ENCODE measurements at places on chromosomes 2 and 18.
A peak's percentile ranks its signal among the peaks of the same experiment; 100 is the strongest.

- DNase-seq = no peak
Measured at GRCh38 chr2:162118166-162119031, 33.6 kb downstream of the GCG start.

DNA sequence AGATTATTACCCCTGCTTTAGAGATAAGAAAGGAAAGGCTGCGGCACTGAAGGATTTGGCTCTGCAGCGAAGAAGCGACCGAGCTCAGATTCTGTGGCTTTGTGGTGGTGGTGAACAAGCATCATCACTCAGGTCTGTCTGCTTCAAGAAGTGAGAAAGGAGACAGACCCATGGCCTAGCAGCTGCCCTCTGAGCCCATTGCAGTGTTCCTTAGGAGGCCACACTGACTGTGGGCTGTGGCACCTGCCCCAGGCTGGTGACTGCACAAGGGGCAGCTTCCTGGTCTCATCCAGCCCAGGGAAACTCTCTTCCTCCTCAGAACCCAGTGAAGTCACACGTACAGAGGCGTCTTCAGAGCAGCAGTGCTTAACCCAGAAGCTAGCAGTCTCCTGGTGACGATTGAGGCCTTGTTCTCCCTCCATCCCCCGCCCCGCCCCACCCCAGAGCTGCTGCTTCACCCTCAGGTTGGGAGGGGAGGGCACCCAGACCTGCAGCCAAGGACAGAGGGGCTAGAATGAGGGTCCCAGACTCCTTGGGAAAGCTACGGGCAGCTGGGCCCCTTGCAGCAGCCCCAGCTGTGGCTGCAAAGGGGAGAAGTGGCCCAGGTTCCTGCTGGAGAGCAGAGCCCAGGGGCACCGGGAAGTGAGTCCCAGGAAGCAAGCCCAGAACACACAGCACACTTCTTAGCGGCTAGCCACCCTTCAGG, 22.2 kb downstream of the BIN1 start:
- peak; percentile 41 for DNase-seq

GRCh38 chr2:32863326-32863725, 83.4 kb upstream of the LTBP1 start:
- DNase-seq = no peak

- DNase-seq = no peak
Measured at GRCh38 chr2:238789317-238789806, 58.5 kb upstream of the TWIST2 start.

DNA sequence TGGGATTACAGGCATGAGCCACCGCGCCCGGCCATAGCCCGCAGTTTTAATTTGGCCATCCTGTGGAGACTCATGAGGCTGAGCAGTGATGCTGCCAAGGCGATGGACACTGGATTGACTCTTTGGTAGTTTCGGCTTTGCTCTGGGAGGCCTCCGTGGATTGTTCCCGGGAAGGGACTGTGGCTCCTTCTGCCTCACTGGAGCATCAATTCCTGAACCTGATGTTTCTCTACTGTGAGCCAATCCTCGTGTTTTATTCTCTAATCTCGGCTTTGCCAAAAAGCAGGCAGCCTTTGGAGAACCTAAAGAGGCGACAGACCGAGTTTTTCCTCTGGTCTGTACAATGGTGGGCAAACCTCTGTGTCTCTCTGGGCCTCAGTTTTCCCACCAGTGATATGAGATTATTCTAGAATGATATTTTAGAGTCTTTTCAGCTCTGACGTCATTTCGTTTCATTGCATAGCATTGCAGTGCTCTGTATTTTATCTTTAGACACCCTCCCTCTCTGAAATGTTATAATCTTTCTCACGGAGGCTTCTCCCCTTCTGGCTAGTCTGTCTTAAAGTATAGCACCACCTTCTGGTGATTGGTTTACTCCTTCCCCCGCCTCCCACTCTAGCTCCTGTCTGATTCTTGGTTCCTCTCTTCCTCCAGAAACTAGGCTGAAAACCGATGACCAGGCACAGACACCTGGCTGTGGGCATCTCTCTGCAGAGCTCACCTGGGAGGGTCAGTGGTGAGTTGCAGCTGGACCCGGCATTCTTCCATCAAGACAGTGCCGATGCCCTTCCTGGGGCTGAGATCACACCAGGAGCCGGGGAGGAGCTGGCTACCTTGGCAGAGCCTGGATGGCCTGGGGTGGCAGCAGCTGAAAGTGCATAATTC, 341.3 kb downstream of the MYCN start:
- peak; percentile 2 for DNase-seq

- no peak for DNase-seq
Measured at GRCh38 chr2:118878531-118879149, 31.2 kb upstream of the EN1 start.

GRCh38 chr18:11020161-11020853, 129.1 kb downstream of the PIEZO2 start:
- no peak for DNase-seq

GRCh38 chr2:126838716-126838985, 60.0 kb upstream of the TEX51 start:
- no peak for DNase-seq

- no peak for DNase-seq
Measured at GRCh38 chr18:70920840-70921374, 632.1 kb downstream of the SOCS6 start.

DNA sequence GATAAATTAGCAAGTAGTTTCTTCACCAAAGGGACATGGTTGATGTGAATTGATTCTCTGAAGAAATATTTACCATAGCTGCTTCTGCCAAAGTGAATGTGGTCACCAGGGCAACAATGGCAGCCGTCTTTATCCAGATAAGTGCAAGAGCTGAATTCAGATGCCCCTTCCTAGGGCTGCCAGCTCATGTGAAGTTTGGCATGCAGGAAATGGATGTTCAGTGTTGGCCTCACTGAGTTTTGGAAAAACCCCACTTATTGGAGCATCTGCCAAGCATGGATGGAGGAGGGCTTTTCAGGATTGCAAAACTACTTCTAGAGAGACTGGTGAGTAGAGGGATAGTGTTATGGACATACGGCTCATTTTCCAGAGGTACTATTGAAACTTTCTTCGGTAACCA, 80.8 kb downstream of the FMNL2 start:
- no peak for DNase-seq

DNA sequence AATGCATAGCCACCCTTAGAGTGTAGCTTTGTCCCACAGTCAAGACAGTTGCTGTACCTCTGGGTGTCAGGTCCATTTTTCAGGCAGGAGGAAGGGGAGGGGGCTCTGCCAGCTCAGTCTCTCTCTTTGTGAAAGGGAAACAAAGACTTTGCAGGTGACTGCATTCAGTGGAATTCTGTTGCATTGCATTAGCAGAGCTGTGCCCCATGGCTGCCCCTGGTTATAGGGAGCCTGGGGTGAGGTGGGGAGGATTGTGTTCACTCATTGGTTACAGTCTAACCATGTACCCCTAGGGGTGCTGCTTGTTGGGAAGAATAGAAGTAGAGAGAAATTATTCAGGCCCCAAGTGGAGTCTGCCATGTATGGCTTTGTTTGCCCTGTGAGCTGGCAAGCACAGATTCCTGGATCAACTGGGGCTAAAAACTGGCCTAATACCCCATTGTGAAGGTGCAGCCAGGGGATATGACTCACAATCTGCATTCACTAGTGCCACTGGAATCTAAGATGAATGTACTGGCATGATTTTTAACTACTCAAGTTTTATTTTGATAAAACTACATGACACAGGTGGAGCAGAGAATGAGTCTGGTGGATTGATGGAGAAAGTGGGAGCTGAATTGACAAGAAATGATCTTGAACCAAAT, 118.4 kb downstream of the SH3BP4 start:
- DNase-seq = no peak

GRCh38 chr2:238239543-238239862, 335 bp downstream of the HES6 start:
- DNase-seq = peak; percentile 54

GRCh38 chr2:191675807-191676721, 1.9 kb upstream of the NABP1 start:
- peak; percentile 69 for DNase-seq

- DNase-seq = peak; percentile 66
Measured at GRCh38 chr18:3060667-3061580, 48.0 kb upstream of the LPIN2 start.

GRCh38 chr2:147610496-147611040, 234.3 kb upstream of the ACVR2A start:
- no peak for DNase-seq

DNA sequence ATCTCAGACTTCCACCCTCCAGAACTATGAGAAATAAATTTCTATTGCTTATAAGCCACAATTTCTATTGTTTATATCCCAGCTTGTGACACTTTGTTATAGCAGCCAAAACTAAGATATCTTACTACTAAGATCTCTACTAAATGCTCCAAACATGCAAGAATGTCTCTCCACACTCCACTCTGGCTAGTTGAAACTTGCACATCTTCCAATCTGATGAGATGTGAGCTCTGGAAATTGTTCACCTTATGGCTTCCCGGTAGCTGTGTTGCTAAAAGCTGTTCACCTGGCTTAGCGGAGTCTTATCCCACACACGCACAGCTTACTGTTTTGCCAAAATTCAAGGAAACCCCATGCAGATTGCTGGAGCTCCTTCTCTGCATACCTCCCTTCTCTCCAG, 43.9 kb downstream of the PKDCC start:
- no peak for DNase-seq

DNA sequence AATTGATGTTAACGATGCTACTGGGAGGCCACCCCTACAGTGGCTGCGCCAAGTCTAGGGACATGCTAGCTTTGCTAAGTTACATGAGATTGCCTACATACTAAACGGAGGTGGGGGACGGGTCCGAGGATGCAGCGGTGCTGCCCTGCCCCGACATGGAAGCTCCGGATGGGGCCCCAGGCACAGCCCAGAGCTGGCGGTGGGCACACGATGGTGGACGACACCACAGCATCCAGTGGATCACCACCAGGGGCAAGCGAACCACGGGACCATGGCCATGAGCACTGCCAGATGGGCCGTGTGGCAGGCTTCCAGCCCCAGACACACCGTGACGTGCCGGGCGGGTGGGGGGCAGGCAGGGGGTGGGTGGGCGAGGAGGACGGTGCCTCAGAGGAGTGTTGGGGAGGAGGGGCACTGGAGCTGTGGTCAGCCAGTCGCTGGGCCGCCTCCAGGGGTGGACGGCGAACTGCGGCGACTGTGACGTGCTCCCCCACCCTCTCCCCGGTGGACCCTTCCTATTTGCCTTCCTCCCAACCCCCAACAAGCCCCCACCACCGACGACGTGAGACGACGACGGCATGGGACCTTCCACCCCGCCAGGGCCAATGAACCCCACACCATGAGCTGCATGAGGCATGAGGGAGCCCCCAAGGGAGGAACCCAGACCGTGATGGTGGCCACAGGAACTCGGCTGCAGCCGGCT, 90.6 kb upstream of the ANKRD30BL start:
- no peak for DNase-seq

DNA sequence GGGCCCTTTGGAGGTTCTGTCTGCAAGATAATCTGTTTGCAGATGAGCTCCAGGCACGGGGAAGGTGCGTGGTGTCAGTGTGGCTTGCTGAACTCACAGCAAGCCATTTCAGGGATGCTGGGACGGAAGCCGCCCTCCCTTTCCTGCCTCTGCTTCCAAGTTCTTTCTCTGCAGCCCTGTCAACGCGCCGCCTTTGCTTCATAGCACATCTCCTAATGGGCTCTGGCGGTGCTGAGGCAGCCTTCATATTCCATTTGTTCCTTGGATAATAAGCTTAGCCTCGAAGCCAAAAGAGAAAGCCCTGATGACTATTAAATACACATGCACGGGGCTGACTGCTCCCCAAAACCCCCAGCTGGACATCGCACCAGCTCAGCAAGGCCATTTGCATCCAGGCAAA, 81.7 kb upstream of the TAF1B start:
- DNase-seq = no peak

GRCh38 chr2:121502781-121503180, 27.9 kb upstream of the RNU4ATAC start:
- DNase-seq = no peak

DNA sequence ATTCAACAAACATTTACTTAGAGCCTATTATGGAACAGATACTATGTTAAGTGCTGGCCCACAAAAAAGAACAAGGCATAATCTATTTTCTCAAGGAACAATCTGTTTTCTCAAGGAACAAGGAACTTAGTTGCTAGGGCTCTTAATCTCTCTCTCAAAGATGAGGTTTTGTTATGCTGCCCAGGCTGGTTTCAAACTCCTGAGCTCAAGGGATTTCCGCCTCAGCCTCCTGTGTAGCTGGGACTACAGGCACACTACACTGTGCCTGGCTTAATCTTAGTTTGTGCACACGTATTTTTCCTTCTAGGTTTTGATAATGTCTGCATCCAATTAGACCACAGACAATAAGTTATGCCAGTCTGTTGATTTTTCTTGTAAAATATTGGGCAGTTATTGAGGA, 89.5 kb downstream of the PTH2R start:
- DNase-seq = no peak

- DNase-seq = no peak
Measured at GRCh38 chr2:24977631-24978030, 5.9 kb upstream of the DNAJC27 start.
